ENCODE measurements at places on chromosomes 3 and 15. TPM values are rescaled to one million over a fixed set of nuclear protein-coding genes. Genes with fewer than 3 reads are reported as not detected.

- peak within 1 kb of the TSS; percentile 6 for H3K27ac ChIP-seq
- no peaks in the 10 kb centered on the region for H3K27me3 ChIP-seq
- peaks cover 1% of the 10 kb centered on the region for H3K36me3 ChIP-seq
- peak within 1 kb of the TSS; percentile 53 for H3K4me3 ChIP-seq
Measured at GRCh38 chr15:30903497-30904187, at the start of gene FAN1. FAN1 (plus strand) TSS chr15:30903915; CDS start chr15:30904664, 749 bp downstream.

GRCh38 chr3:156094391-156094790 is 26.0 kb upstream of the KCNAB1 start:
- no peak overlapping the region for H3K27ac ChIP-seq
- no peak overlapping the region for H3K4me3 ChIP-seq
- no peaks in the 10 kb centered on the region for H3K36me3 ChIP-seq
- H3K27me3 ChIP-seq = no peaks in the 10 kb centered on the region

ALS2CL gene
- polyA plus RNA-seq = 7.0 TPM

DNA sequence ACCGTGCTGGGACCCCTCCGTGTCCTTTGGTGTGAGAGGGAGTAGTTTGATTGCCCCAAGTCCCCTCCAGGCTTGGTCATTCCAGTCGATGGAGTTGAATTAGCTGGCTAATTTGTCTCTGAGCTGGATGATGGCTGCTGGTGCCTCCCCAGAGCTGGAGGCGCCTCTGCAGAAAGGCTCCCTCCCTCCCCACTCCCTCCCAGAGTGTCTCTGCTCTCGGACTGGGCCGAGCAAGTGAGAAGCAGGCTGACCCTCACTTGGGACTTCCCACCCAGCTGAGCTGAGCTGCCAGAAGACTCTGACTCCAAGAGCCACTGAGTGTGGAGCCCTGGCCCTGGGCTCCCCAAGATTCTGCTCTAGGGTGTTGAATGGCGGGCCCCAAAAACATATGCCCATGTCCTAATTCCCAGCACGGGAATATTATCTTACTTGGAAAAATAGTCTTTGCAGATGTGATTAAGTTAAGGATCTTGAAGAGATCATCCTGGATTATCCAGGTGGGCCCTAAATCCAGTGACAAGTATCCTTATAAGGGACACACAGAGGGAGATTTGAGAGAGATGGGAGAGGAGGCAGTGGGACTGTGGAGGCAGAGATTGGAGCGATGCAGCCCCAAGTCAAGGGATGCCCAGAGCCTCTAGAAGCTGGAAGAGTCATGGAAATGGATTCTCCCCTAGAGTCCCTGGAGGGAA is 60.7 kb upstream of the TLE3 start:
- H3K4me1 ChIP-seq = peaks cover 13% of the 10 kb centered on the region
- no peaks in the 10 kb centered on the region for H3K36me3 ChIP-seq
- DNase-seq = no peak
- no peaks in the 10 kb centered on the region for H3K27me3 ChIP-seq
- no peak overlapping the region for H3K27ac ChIP-seq

DNA sequence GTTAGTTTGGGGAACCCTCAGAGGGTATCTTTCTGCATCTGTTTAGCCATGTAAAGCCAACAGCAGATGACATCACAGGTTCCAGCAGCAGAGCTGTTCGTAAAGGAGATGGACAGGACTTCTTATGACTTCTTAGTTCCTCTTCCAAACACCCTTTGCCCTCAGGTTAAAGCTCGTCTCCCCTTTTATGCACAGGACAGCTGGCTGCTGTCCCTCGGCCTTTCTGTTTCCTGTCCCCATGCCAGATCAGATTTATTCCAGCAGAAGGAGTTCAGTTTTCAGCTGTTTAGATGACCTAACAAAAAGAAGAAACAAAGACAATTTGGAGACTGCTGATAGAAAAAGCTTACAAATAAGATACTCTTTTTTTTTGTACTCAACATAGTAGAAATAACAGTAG is 45.1 kb downstream of the SEC22A start:
- peaks cover 81% of the 10 kb centered on the region for H3K36me3 ChIP-seq
- DNase-seq = no peak
- H3K27me3 ChIP-seq = no peaks in the 10 kb centered on the region
- no peak overlapping the region for H3K4me3 ChIP-seq
- H3K4me1 ChIP-seq = no peaks in the 10 kb centered on the region

DNA sequence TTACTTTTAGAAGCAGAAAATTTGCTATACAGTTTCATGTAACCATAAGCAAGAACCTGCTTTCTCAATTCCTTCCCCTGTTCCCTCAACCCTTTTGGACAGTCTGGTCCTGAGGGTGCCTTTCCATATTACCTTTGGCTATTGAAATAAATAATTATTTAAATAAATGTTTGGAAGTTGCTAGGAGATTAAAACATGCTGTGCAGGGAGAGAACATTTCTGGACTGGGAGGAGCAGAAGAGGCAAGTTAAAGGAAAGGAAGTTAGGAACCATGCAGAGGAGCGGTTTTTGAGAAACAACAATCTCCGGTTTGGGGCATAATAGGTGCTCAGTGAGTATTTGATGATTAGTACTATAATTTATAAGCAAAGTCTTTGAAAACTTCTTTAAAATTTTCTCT is 41.8 kb downstream of the ZNF609 start:
- peaks cover 35% of the 10 kb centered on the region for H3K4me1 ChIP-seq
- H3K27ac ChIP-seq = no peak overlapping the region
- H3K36me3 ChIP-seq = peaks cover 37% of the 10 kb centered on the region
- H3K27me3 ChIP-seq = no peaks in the 10 kb centered on the region
- no peak for DNase-seq
- H3K4me3 ChIP-seq = no peak overlapping the region

Measured in CD14-positive monocyte (primary cell).